NCI-H524 (cell line): ENCODE measurements at places on chromosomes 4 and X.
A peak's percentile ranks its signal among the peaks of the same experiment; 100 is the strongest.

DNA sequence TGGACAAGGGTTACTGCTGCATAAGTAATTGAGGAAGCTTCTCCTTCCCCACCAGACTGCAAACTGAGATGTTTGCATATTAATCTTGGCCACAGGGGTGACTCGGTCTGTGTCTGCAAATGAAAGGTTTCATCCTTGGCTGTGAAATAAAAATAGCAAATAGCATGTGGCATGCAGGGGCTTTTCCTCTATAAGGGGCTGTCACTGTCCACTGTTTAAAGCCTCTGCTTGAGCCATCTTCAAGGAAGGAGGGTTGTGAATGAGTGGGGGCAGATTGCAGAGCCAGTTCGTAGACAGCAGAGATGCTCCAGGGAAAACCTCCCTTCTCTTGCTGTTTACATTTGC is 33.3 kb downstream of the TMSB4X start:
- DNase-seq = no peak

DNA sequence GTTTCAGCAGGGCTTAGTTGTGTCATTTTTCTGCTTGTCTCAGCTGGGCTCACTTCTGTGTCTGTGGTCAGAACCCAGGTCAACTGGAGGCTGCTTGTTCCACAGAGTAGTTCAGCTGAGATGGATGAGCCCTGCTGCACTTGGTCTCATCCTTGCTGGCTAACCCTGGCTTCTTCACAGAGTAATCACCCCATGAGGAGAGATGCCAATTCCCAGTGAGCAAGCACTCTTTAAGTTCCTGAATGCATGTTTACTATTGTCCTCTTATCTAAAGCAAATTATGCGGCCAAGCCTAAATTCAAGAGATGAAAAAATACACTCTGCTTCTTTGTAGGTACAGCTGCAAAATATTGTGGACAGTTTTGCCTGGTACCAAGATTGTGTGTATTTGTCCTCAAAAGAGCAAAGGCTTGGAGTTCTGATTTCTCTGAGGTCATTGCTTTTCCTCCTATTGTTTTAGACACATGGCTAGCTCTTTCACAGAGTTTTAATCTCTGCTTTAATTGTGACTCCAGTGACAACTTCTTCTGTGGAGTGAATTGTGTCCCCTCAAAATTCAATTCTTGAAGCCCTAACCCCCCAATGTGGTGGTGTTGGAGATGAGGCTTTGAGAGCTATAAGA is 236.6 kb upstream of the ANKRD50 start:
- DNase-seq = no peak

DNA sequence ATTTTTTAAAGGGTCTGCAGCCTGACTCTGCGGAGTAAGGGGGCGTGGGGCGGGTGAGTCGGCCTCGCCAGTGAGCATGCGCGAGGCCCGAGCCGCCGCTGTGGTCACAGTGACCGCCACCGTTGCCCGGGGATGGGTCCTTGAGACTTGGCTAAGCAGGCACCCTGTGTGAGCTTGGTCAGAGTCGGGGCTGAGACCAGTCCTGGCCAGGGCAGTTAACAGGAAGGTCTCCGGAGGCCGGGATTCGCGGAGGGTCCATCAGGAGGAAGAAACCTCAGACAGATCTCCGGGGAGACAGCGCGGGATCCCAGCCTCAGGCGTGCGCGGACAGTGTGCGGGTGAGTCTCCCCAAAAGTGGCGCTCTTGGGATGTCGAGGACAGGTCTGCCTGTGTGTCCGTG is 1384.4 kb upstream of the PCDH10 start:
- no peak for DNase-seq

GRCh38 chrX:41526925-41527324 is 79.8 kb downstream of the NYX start:
- DNase-seq = no peak

DNA sequence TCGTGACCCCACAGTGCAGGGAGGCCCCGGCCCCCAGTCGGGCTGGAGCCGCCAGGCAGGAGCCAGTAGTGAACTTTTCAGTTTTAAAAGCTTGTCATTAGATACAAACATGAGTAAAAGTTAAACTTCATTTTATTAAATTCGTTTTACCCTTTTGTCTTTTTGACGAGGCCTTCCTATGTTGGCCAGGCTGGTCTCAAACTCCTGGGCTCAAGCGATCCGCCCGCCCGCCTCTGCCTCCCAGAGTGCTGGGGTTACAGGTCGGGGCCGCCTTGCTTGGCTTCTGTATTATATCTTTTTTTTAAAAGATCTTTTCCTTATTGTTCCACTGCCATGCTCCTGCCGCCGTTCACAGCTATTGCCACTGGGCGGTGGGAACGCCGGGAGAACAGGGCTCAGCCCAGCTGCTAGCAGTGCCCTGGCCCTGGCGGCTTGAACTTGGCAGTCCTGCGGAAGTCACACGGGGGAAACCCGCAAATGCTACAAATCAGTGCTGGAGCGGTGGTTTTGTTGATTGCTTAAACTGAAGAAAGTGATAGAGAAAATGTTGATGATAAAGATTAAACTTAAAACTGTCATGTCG is 968 bp upstream of the NELFA start:
- peak; percentile 18 for DNase-seq

DNA sequence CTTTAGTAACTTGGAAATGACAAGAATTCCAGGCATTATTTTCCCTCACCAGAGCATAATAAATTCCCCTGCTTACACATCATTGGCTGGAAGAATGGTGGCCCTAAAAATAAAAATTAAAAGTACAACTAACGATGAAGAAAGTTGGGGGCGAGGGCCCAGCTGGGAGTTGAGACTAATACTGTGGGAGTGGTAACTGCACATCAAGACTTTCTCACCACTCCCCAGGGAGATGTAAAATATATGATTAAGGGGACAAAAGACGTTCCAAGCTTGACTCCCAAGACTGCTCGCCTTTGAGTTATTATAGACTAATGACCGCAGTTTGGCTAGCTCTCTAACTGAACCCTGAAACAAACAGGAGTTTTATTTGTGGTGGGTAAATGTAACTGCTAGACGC is 30.0 kb downstream of the SMIM31 start:
- no peak for DNase-seq

DNA sequence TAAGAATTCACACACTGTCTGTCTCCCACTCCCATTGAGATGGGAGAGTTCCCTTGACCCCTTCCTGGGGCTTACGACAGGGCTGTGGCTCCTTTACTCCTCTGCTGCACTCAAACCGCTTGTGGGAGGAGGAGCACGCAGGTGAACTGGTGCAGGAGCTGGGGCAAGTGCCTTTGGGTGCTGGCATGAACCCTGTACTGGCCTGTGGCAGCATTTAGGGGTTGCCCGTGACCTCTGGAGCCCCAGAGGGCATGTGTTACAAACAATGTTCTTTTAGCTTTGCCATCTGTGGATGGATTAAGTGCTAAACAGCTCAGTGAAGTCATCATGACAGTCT is 21.8 kb upstream of the FTHL17 start:
- DNase-seq = no peak

GRCh38 chrX:68503836-68504636 is 5.2 kb downstream of the YIPF6 start:
- no peak for DNase-seq

GRCh38 chr4:166400270-166400894 is 527.3 kb downstream of the TLL1 start:
- DNase-seq = no peak

DNA sequence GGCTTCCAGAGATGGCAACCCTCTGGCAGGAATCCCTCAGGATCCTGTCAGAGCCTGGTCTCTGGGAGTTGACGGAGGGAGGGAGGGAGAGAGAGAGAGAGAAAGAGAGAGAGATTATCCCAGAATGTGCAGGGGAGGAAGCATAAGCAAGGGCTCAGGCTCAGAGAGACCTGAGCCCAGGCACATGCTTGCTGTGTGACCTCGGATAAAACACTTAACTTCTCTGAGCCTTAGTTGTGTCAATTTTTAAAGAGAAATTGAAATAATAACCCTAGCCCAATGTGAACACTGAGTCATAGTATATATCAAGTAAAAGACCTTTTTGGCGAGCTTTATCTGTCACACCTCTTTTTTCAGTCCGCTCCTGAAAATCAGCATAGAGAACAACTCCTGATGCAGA is 473 bp upstream of the USP51 start:
- DNase-seq = no peak

DNA sequence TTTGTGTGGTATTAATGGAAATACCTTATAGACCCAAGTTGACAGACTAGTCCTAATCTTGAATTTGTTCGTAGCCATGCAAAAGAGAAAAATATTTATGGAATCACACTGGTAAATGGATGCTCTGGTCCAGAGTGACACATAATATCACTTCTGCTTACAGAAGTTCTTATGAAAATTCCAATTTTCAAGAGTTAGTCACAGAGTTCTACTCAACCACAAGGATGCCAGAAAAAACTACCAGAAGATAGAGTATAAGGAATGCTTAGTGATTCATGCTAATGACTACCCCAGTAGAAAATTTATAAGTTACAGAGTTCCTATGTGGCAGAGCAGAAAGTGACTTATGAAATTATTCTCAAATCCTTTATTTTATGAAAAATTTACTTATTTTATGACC is 1384.8 kb downstream of the FAM133A start:
- DNase-seq = no peak

DNA sequence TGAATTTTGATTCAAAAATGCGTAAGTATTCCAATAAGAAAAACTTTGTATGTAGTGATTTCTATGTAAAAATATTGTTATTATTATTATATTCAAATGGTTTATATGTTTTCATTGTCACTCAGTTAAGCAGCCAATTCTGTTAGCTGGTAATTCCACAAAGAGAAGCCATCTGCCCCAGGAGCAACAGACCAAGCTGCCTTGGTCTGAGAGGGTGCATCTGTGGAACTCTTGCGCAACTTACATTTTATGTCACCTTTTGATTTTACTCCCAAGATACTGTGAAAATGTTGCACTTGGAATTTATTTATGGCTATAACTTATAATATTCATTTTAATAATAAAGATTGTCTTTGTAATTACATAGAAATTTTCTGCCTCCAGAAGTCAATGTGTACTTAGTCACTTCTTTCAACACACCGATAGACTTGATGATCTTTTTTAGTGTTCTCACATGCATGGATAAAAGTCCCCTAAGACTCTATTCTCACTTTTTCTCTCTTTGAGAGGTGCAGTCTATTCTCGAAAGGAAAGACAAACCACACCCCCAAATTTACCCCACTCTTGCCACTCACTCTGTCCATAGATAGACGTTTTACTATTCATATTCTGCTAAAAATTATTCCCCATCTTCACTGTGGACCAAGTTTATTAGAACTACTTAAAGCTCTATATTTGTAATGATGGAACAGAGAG is 30.6 kb downstream of the GPR174 start:
- no peak for DNase-seq

- DNase-seq = no peak
These were observed 46.3 kb upstream of the CLCN4 start for GRCh38 chrX:10110316-10110935.

GRCh38 chr4:58175024-58175423 is 1064.8 kb upstream of the IGFBP7 start:
- no peak for DNase-seq

DNA sequence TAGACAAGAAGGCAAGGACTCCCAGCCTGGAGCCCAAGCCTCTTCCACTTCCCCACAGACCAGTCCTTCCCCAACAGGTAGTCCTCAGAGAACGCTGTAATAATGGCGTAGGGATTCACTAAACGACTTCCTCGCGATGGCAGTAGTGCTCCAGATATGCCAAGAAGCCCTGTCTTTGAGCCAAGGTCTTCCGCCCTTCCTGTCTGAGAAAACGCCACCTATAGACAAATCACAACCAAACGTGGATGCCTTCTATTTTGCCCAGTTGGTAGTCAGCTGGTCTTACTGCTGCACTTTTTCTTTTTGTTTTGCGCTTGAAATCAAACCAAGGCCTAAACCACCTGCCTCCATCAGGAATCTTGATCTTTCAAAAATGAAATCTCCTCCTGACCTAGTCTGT is 203.3 kb downstream of the OR13H1 start:
- no peak for DNase-seq

- no peak for DNase-seq
These were observed 908 bp upstream of the TLR6 start for GRCh38 chr4:38857354-38858096.

GRCh38 chr4:100063355-100063754 is 113.3 kb upstream of the H2AZ1 start:
- DNase-seq = no peak

GRCh38 chr4:26406346-26406975 is 83.8 kb downstream of the CCKAR start:
- DNase-seq = peak; percentile 18

DNA sequence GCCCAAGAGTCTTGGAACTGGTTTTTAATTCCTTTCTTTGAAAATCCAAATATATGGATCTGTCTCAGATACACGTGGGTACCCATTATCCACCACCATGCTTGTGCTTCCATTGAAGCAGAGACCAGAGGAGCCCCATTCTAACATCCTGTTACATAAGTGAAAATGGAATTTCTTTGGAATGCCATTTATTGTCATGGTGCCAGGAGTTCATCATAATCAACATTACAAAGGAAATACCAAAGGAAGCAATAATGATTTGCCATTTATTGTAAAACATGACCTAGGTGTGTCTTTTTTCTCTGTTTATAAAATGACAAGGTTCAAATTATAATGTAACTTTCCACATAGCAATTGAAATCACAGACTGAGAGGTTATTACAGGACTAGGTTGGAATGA is 61.7 kb downstream of the PALLD start:
- DNase-seq = no peak
